ENCODE measurements at places on chromosomes 2 and 18. TPM values are rescaled to one million over a fixed set of nuclear protein-coding genes. Genes with fewer than 3 reads are reported as not detected.

Gene HOXD11
- total RNA-seq = 3.0 TPM

Gene SLC9A4
- not detected for total RNA-seq

Gene SAG
- not detected for total RNA-seq

Gene PLA2R1
- 8.0 TPM for total RNA-seq

Gene MARCO
- total RNA-seq = not detected

Gene ZAP70
- 0.12 TPM for total RNA-seq

Gene BCL11A
- total RNA-seq = 0.37 TPM

Gene NTSR2
- not detected for total RNA-seq

Gene ID2
- total RNA-seq = 94.4 TPM

Gene TPO
- total RNA-seq = not detected

Gene SLC16A14
- total RNA-seq = 2.2 TPM

Gene PARD3B
- 13.7 TPM for total RNA-seq

Gene HPCAL1
- total RNA-seq = 42.5 TPM

Gene MERTK
- total RNA-seq = 0.37 TPM

Gene PMAIP1
- 67.4 TPM for total RNA-seq

Gene SULT1C2
- total RNA-seq = 0.33 TPM

Gene TOGARAM2
- total RNA-seq = 0.11 TPM

Gene MC5R
- not detected for total RNA-seq

Gene CYRIA
- total RNA-seq = 18.1 TPM

Gene COL6A3
- 2,978 TPM for total RNA-seq

Gene MEP1B
- not detected for total RNA-seq

Gene CD207
- total RNA-seq = not detected

Gene SLC8A1
- 53.6 TPM for total RNA-seq

Gene SOX11
- 0.66 TPM for total RNA-seq

Gene CERKL
- under 0.01 TPM for total RNA-seq

Gene PXDN
- total RNA-seq = 102 TPM

Gene SYT4
- not detected for total RNA-seq

Gene PAX8
- total RNA-seq = 0.12 TPM

Gene ARID5A
- 11.0 TPM for total RNA-seq

Gene DAPL1
- total RNA-seq = not detected

Gene FOXI3
- total RNA-seq = not detected

Gene CEBPZ
- total RNA-seq = 59.6 TPM

Gene GPAT2
- 13.7 TPM for total RNA-seq

Gene HTR2B
- 19.3 TPM for total RNA-seq

Gene ANKRD30BL
- not detected for total RNA-seq

Data from uterine smooth muscle cell (primary cell).